ENCODE measurements at places on chromosomes 2 and 18. TPM values are rescaled to one million over a fixed set of nuclear protein-coding genes. Genes with fewer than 3 reads are reported as not detected.

Gene WDCP
- 6.5 TPM for total RNA-seq

Gene KYNU
- total RNA-seq = 1.9 TPM

Gene GPR17
- total RNA-seq = not detected

Gene SMYD1
- total RNA-seq = not detected

Gene PRKAG3
- total RNA-seq = not detected

Gene UBE2E3
- total RNA-seq = 36.5 TPM

Gene POMC
- total RNA-seq = 2.4 TPM

GRCh38 chr2:20424300-20425290, 22.3 kb upstream of the RHOB start:
- no peak for DNase-seq

- DNase-seq = no peak
Measured at GRCh38 chr2:47187069-47187468, 32.0 kb upstream of the STPG4 start.

DNA sequence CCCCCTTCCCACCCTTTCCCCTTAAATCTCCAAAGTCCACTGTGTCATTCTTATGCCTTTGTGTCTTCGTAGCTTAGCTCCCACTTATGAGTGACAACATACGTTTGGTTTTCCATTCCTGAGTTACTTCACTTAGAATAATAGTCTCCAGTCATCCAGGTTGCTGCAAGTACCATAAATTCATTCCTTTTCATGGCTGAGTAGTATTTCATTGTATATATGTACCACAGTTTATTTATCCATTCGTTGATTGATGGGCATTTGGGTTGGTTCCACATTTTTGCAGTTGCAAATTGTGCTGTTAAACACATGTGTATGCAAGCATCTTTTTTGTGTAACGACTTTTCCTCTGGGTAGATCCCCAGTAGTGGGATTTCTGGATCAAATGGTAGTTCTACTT, 14.5 kb upstream of the ZNF638 start:
- no peak for DNase-seq

DNA sequence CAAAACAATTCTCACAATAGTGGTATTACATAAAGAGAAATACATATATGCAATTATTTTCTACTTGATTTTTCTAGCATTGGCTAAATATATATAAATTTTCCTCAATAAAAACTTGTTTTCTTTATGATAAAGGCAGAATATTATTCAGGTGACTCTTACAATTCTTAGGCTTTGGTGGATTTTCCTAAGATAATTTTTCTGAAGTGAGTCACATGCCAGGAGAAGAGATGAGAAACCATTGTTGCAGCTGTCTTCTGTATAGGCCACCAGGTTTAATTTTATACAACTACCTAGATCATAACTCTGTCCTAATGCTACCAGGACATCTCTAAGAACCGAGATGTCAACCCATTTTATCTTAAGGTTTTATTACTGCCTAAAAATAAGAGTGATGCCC, 552.4 kb upstream of the CDH2 start:
- no peak for DNase-seq

GRCh38 chr2:72562451-72563153, 263.2 kb downstream of the EXOC6B start:
- no peak for DNase-seq

DNA sequence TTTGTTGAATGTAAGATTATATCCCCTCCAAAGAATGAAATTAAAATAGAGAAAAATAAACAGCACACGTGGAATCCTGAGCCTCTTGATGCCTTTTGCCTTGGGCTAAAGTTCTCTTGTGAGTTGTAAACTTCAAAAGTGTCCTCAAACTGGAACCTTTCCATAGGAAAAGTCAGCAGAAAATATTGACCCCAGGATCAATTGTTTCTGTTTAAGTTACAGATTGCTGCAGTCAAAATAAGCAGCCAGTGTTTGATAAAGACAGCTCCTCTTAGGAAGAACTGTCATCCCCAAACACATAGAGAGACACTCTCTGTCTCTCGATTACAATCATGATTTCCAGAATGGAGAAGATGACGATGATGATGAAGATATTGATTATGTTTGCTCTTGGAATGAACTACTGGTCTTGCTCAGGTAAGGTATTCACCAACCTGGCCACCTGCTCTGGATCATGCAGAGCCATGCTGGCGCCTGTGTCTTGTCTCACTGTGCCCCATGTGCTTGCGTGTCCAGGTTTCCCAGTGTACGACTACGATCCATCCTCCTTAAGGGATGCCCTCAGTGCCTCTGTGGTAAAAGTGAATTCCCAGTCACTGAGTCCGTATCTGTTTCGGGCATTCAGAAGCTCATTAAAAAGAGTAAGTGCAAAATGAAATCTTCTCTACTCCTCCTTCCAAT, at the start of gene SPP2:
SPP2 (plus strand) TSS at position 248 of the 681 bp plus-strand sequence; CDS start at position 333, 85 bp downstream.
- DNase-seq = no peak

DNA sequence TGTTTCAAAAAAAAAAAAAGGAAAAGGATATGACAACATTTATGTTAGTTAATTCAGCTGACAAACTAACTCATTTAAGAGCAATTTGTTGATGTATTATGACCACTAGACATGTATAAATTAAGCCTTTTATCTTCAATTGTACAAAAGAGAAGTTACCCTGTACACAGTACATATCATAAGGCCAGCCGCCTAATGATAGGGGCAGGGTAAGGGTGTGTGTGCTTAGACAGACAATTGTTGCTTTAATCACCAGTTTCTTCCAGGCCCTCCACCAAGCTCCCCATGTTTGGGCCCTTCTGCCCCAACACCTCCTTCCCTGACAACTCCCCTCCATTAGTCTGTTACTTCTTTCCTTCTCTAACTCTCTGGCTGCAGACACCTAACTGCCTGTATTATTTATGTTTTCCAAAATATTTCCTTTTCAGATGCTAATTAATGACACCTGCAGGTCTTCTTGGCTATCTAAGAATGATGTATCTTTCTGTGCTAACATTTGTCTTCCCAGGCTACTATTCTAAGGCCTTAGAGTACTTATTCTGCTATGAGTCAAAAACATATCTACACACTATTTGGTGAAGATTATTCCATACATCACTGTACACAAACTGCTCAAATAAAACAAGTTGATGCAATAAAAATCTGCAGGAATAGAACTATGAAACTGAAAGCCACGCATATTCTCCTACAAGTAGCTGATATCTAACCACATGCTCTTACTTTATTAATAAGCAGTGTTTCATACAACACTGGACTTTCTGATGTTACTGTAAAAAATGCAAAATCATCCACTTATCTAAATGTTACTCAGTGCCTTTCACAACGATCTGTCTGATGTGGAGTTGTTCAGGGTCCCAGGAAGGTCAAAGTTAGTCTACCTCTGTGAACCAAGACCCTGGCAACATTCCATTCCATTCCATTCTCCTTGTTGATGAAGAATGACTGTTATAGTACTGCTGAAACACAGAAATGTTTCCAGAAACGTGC, 26.4 kb downstream of the TMEM131 start:
- DNase-seq = no peak

DNA sequence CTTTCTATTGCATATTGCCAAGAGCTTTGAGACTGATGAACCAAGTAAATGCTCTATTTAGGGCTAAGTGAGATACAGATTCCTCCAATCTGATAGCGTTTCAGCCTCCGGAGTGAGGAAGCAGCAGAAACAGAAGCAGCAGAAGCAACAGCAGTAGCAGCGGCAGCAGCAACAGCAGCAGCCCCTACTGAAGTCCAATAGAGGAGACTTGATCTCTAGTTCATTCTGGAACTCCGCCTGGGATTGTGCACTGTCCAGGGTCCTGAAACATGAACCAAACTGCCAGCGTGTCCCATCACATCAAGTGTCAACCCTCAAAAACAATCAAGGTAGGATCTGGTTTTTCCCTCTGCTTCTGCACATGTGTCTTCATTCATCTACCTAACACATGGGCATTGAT, at the start of gene DPP10:
DPP10 (plus strand) TSS at position 132 of the 400 bp plus-strand sequence.
- DNase-seq = no peak

- no peak for DNase-seq
Measured at GRCh38 chr2:73963385-73964120, 21.2 kb upstream of the TET3 start.

DNA sequence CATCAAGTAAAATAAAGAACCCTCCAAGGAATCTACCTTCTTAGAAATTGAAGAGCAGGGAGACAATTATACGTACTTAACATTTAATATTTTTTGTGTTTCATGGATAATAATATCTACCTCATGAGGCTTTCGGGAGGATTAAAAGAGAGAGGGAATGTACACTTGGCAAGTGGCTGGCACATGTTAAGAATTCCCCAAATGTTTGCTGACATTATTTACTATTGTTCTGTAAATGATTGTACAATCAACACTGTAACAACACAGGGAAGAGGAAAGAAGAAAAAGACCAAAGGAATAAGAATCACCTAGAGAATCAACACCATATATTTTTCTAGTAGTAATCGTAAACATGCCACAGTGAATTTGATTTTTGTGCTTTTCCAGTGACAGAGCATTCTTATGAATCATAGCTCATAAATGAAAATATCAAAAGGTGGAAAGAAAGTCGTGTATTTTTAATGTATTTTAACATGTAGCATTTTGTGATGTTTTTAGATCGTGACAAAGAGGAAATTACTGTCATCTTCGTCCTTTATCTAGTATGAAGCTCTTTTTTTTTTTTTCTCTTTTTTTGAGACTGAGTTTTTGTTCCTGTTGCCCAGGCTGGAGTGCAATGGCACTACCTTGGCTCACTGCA, 67.3 kb downstream of the B3GNT2 start:
- DNase-seq = no peak

DNA sequence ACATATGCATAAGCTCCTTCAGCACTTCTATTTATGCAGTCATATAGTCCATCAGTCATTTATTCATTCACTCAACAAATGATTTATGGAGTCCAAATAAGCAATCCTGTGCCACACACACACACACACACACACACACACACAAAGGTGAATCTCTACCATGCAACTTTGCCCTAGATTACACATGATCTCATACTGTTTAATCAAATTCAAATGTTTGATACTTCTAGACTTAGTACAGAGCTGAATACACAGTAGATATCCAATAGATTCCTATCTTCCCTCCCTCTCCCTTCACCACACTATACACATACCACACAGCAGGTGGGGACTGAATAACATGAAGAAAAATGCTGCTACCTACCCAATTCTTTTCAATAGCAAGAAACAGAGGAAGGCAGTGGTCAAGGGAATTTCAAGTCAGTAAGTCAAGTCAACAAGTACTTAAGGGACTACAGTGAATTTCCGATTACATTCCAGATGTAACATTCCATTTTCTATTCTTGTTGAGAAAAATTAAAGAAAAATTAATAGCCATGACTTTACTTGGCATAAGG, 65.4 kb downstream of the EPG5 start:
- no peak for DNase-seq

DNA sequence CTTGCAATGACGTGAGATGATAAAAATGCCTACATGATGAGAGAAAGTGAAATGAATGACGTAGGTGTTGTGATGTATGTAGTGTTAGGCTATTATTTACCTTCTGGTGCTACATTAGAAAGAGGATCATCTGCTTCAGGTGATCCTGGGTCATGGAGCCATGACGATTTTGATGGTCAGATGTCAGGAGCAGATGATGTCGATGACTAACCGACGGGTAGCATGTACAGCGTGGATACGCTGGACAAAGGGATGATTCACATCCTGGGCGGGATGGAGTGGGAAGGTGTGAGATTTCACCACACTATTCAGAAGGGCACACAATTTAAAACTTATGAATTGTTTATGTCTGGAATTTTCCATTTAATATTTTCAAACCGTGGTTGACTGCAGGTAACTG, 43.5 kb upstream of the ACVR1C start:
- no peak for DNase-seq

GRCh38 chr2:216799873-216800431, 59.9 kb downstream of the TNP1 start:
- DNase-seq = no peak

GRCh38 chr2:139196754-139197153, 416.6 kb upstream of the NXPH2 start:
- no peak for DNase-seq

DNA sequence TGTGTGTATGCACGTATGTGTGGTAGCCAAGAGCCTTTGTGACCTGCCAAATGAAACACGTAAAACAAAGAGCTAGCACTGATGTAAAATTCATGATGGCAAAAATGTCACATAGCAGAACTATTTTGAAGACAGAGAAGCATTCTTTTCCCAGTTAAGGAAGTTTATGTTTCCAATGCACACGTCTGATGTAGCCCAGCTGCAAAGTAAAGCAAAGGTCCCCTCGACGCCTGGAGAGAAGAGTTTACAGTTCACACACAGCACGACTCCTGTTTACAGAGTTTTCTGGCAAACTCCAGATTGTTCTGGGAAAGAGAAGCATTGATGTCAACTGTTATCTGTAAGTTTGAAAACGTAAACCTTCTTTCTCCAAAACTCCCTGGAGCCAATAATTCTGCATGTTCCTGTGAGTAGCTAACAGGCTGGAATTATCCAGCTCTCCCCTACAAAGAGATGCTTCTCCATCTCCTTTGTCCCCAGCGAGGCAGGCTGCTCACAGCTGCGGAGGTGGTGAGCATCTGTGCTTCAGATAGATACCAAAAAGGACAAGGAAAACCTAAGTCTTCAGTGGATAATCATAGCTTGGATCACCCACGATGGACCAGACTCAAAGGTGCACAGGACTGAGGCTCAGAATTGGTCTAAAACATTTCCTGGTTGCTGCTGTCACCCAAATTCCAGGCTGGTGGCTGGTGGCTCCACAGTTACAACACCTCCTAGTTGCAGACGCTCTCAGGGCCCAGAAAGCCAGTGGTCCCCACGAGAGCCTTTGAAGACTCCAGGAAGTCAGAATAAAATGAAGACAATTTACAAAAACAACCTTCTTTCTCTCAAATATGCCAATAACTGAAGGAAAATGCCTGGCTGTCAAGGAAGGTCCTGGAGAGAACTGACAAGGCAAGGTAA, 87.4 kb downstream of the COL6A3 start:
- no peak for DNase-seq

GRCh38 chr2:147364597-147364996, 480.2 kb upstream of the ACVR2A start:
- DNase-seq = no peak

GRCh38 chr2:204010628-204011560, 74.3 kb downstream of the ICOS start:
- no peak for DNase-seq

DNA sequence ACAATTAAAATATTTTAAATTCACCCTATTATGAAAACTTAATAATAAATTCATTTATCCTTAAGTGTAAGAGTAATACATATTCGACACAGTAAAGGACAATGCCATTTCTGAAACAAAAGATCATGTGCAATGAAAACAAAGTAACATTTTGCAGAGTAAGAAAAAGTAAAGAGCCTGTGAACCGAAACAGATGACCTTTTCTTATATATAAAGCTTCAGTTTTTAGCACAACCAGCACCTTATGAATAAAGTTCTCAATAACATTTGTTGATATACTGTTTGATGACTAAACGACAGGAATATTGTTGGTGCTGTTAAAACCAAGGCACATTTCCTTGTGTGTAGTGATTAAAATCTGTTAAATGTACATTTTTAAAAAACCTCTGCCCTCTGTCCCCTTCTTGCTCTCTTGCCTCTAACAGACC, 1.5 kb downstream of the PELI1 start:
- no peak for DNase-seq

- no peak for DNase-seq
Measured at GRCh38 chr2:125935559-125935958, 720.4 kb upstream of the GYPC start.

All from pancreas (tissue), 10 donors.